ENCODE measurements at places on chromosomes 5 and 9.

GRCh38 chr5:98825582-98826375 is 52.3 kb downstream of the RGMB start:
- no peak for DNase-seq

- peak; percentile 38 for DNase-seq
Observed at GRCh38 chr5:112492291-112492690, 73.2 kb upstream of the EPB41L4A start.

DNA sequence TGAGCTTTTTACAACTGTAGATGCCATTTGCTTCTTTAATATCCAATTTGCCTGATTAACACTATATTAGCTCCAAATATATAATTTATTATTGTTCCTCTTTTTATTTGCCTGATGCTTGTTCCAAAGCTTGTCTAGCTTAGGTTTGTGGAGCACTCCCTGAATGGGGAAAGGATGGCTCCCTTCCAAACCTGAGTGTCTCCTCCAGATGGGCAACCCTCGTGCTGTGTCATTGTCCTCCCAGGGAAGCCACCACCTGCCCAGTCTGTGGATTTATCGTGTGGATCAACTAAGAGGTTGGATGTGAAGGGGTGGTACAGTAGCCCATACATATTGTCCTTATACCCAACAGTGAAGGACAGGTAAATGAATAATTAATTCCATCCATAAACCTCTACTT is 404.9 kb downstream of the CDK5RAP2 start:
- DNase-seq = no peak

- DNase-seq = no peak
Observed at GRCh38 chr9:116271991-116272390, 118.4 kb downstream of the PAPPA start.

- DNase-seq = no peak
Observed at GRCh38 chr5:137959488-137959887, 70.2 kb downstream of the PKD2L2 start.

DNA sequence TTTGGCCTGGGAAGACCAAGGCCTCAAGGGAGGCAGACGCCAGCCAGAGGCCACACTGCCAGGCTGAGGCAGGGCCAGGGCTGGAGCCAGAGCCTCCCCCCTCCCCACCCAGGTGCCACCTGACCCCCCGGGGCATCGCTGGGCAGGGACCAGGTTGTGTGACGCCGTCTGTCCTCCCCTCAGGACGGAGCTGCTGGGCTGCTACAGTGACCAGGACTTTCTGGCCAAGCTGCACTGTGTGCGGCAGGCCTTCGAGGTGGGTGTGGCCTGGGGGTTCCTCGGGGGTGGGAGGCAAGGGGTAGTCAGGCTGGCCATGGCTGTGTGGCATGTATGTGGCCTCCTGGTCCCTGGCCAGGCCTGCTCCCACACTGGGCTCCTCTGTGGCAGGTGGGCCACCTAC is 17.9 kb upstream of the DOLPP1 start:
- DNase-seq = no peak

GRCh38 chr9:107492381-107492970 is 2.9 kb upstream of the KLF4 start:
- no peak for DNase-seq
